ENCODE measurements at places on chromosomes 2 and 18.

DNA sequence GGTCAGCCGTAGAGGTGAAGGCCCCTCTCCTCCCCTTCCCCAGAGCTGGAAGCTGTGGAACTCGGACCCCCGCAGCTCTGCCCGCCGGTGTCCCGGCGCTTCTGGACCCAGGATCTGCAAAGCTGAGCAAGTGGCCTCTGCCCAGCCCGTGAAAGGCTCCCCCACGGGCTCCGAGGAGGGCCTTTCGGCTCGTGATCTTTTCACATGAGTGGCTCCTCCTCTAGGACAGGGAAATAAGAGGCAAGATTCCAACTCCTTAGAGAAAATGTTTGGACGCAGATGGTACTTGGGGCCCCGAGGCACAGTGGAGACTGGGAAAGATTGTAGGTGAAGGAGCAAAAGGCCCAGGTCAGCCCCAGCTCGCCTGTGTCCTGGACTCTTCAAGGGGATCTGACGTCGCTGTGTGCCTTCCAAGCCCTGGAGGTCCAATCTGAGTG, 48.2 kb upstream of the SP3 start:
- no peak for DNase-seq

GRCh38 chr2:108367561-108368175, 10.1 kb upstream of the SULT1C4 start:
- DNase-seq = no peak

GRCh38 chr2:145199827-145200706, 680.1 kb upstream of the ZEB2 start:
- no peak for DNase-seq

GRCh38 chr2:236749346-236749745, 179.7 kb downstream of the ACKR3 start:
- no peak for DNase-seq

- DNase-seq = no peak
Measured at GRCh38 chr2:107361751-107362381, 464.8 kb upstream of the RGPD4 start.

DNA sequence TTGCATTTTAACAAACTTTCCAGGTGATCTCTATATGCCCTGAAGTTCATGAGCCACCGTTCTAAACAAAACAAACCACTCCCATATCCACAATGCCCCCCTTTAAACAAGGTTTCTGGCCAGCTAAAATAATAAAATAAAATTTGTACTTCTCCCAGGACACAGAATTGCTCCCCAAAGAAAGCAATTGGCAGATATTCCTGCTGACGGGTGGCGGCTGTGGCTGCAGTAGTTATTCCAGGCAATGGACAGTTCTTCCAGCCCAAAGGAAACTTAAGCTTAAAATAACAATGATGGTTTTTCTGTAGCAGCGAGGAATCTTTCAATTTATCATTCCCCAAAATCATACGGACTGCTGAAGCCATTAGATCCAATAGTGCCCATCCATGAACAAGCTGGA, 260.5 kb upstream of the ZNF521 start:
- DNase-seq = no peak

GRCh38 chr2:43222475-43223309, 3.7 kb downstream of the ZFP36L2 start:
- no peak for DNase-seq

GRCh38 chr2:1702186-1702565, 42.1 kb downstream of the PXDN start:
- DNase-seq = no peak

DNA sequence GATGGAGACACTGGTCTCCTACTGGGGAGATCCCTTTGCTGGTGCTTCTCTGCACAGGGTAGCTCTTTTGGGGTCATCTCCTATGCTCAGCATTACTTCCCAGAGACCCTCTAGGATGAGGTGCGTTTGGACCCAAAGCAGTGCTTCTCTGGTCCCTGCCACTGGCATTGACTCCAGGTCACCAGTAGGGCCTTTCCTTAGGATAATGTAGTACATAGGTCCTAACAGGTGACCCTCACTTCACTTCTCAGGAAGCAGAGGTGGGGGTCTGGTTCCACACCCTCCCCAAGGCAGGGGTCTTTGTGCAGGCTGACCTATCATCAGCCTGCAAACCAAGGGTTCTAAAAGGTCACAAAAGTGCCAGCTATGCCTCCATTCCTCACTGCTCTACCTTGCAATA, 145.8 kb upstream of the HS6ST1 start:
- DNase-seq = no peak

- no peak for DNase-seq
Measured at GRCh38 chr2:105364436-105365139, 27.2 kb downstream of the C2orf49 start.

DNA sequence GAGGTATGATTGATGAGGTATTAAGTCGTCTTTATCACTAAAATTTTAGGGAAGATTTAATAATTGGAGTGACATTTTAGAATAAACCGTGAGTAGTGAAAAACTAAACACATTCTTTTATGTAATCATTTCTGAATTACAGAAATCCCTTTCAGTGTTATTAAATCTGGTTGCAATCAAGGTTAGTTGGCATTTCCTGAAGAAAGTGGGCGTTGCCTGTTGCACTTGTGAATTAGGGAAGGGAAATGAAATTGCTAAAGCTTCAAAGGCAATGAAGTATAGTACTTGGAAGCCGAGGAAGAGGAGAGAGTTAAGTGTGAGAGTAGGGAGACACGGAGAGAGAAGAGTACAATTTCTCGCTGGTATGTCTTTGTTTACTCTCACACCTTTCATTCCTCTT, 274.5 kb downstream of the SLC8A1 start:
- DNase-seq = no peak

DNA sequence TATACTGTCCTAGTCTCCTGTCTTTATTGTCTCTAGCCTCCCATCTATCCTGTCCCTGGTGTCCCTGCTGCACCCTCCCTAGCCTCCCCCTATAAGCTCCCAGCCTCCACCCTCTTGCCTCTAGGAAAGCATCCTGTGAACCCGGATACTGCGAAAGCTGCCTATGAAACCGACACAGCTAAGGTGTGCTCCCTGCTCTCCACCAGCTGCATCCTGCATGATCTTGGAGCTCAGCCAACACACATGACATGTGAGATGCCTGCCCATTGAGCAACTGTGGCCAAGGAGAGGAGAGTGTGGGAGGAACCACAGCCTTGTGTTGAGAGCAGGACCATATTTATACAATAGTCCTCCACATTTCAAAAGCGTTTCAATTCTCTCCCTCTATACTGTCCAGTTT, 187.1 kb downstream of the ZBTB7C start:
- DNase-seq = no peak

- no peak for DNase-seq
Measured at GRCh38 chr2:126750506-126750905, 94.5 kb downstream of the GYPC start.

DNA sequence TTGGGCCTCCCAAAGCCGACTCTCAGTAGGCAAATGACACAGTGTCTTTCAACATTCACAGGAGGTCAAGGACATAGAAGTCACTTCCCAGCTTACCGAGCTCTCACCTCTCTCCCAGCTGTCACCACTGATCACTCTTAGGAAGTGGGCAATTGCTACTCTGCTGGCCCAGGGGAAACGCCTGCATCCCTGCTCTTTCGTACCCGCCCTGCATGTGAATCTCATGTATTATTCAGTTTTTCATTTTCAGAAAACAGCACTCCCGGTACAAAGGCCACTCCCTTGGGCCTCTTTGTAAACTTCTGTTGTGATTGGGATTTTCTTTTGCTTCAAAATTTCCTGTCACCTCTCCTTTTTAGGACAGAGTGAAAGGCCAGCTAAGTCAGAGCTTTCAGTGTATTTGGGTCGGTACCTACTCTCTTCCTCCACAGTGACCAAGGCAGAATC, 15.4 kb downstream of the MRPL44 start:
- DNase-seq = no peak

DNA sequence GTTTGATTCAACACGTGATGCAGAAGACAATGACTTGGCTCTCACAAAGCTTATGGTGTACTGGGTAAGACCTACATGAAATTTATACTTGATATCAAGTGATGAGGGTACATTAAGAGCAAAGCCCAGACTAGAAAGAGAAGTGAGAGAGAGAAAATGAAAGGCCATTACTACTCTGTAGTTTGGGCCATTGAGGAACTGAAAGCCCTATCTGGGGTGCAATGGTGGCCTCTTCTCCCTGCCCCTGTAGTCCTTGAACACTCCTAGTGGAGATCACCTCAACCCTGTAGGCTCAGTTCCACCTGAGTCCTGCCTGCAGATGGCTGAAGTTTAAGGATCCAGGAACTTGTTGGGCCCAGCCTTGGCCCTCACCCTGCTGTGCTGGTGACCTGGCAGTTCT, 569.8 kb upstream of the MEX3C start:
- DNase-seq = peak; percentile 49

DNA sequence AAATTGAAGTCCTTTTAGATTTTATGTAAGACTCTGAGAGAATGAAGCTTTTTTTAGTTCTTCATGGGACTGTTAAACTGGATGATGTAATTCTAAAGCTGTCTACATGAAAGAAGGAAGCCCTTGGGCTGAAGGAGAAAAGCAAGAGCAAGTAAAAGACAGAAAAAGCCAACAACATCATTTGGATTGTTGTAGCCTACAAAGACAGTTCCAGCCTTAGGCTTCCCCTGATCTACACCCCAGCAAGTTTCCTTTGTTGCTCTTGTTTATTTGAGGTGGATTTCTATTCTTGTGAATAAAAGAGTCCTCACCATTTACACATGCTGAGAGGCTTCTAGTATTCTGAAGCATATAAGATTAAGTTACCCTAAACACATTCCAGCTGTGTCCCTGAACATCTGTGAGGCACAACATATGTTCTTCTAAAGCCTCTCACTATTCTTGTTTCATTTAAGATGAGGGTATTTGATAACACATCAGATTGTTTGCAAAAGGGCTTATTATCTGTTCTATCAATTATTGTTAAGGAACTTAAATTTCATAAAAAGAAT, 377.8 kb downstream of the LNPK start:
- no peak for DNase-seq

DNA sequence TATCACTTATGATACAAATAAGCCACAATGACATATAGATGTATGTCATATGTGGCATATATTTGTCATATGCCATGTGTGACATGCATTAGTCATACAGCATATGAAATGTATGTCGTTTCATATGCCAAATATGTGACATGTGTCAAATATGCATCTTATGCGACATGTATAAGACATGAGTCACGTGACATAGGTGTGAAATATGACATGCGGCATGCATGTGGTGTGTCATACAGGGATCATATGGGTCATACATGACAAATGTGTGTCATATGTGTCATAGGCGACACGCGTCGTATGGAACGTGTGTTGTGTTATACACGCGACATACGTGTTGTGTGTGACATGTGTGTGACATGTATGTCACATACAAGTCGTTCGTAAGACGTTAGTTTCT, 2154.0 kb upstream of the PIK3C3 start:
- DNase-seq = no peak

DNA sequence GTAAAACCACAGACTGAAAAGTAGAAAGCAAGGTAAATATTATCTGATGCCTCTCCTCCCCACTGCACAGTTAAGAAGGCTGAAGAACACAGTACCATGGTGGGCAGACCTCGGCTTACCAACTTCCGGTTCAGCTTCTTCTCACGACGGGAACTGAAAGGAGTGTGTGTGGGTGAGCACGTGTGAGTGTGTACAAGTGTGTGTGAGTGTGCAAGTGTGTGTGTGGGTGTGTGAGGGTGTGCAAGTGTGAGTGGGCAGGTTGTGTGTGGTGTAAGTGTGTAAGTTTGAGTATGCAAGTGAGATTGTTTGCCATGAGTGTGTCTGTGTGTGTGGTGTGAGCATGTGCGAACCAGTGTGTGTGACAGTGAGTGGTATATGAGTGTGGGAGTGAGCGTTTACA, 103.5 kb downstream of the ADD2 start:
- DNase-seq = no peak

DNA sequence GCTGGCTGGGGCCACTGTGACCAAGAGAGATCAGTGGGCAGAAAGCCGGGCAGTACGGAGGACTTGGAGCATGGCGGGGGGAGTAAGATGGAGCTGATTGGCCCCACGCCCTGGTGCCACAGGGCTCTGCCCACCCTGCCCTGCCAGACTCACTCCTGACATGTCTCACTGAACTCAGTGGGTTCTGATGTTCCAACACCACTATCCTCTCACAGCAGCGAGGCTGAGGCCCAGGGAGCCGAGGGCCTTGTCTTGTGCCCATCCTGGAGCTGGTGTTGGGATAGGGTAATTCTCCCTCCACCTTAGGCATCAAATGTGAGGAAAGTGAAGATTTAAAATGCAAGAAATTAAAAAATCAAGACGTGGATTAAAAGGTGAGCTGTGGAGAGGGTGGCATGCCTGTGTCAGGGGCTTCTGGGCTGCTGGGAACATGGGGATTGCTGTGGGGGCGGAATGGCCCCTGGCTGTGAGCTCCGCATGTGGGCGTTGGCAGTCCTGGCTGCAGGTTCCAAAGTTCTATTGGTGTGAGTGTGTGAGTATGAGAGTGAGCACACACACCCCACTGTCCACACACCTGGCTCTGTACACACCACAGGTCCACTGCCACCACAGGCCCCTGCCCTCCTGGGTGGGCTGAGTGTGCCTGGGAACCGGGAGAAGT, 283.5 kb upstream of the HS6ST1 start:
- DNase-seq = no peak

DNA sequence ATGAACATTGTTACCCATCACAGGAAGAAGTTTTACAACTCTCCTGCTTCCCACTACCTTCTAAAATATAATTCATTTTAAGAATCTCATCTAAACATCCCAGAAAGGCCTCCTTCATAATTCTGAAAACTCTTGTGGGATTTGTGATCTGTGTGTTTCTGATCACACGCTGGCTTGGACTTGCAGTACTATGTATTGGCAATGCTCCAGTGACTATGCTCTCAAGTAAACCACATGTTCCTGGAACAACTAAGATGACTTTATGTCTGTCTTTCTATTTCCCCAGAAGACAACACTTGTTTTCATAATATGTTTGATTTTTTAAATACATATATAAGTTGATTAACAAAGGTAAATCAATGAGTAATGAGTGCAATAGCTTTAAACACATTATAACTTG, 376.6 kb upstream of the NETO1 start:
- DNase-seq = no peak

DNA sequence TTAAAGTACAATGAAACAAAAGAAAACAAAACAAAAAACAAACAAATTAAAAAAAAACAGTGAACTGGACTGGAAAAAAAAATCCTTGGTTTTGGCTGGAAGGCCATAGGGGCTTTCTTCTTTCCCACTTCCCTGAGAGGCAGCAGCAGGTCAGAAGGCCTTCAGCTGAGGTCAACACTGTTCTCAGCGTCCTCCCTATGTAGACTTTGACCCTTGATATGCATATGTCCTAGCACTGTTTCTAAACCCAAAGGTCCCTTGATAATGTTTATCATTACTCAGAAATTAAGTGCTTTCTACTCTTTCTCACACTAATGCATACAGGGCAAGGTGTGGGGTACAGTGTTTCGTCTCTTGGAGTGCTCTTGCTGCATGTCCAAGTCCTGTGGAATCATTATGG, 75.6 kb upstream of the WDSUB1 start:
- no peak for DNase-seq

DNA sequence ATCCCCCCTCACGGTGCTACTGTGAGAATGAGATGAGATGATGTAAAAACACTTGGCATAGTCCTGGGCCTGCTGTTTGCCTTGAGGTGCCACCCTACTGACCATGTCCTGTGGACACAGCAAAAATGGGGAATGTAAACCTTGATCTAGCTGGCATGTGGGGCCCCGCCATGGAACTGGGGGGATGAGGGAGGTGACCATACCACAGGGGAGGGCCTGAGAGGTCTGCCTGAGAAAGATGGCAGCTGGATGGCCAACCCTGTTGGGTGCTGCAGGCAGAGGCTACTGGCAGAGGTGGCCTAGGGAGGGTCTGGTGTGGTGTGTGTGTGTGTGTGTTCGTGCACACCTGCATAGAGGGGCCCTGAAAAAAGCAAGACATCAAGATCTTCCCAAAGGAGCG, 777 bp downstream of the HAAO start:
- no peak for DNase-seq

- DNase-seq = no peak
Measured at GRCh38 chr2:197516393-197516761, 511 bp downstream of the MOB4 start.

All from GM06990 (cell line).